CD4-positive, alpha-beta memory T cell (primary cell): ENCODE measurements at places on chromosomes 7 and 10. TPM values are rescaled to one million over a fixed set of nuclear protein-coding genes. Genes with fewer than 3 reads are reported as not detected.

DNA sequence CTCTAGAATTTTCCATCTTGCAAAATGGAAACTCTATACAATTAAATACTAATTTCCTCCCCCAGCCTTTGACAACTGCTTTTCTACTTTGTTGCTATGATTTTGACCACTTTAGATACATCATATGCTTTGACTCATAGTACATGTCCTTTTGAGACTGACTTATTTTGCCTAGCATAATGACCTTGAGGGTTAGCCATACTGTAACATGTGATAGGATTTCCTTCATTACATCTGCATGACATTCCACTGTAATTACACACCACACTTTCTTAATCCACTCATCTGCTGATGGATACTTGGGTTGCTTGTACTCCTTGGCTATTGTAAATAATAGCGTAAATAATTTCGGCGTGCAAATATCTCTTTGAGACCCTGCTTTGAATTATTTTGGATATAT is 127.7 kb downstream of the JAZF1 start:
- no peak overlapping the region for H3K4me3 ChIP-seq
- no peaks in the 10 kb centered on the region for H3K27me3 ChIP-seq
- H3K27ac ChIP-seq, result no peak overlapping the region

GRCh38 chr10:92696606-92697383 is 7.0 kb downstream of the HHEX start:
- H3K27me3 ChIP-seq, result peaks cover 20% of the 10 kb centered on the region
- H3K4me1 ChIP-seq, result peaks cover 24% of the 10 kb centered on the region
- no peaks in the 10 kb centered on the region for H3K36me3 ChIP-seq
- no peak overlapping the region for H3K27ac ChIP-seq
- H3K4me3 ChIP-seq, result no peak overlapping the region

GRCh38 chr7:29189743-29190201 is 4.8 kb upstream of the CHN2 start:
- no peaks in the 10 kb centered on the region for H3K4me1 ChIP-seq
- H3K27me3 ChIP-seq, result no peaks in the 10 kb centered on the region
- no peaks in the 10 kb centered on the region for H3K36me3 ChIP-seq
- no peak overlapping the region for H3K4me3 ChIP-seq

- no peak for DNase-seq
- H3K4me1 ChIP-seq, result no peaks in the 10 kb centered on the region
- no peaks in the 10 kb centered on the region for H3K27me3 ChIP-seq
Observed at GRCh38 chr7:41185851-41186250, 517.0 kb downstream of the INHBA start.

DNA sequence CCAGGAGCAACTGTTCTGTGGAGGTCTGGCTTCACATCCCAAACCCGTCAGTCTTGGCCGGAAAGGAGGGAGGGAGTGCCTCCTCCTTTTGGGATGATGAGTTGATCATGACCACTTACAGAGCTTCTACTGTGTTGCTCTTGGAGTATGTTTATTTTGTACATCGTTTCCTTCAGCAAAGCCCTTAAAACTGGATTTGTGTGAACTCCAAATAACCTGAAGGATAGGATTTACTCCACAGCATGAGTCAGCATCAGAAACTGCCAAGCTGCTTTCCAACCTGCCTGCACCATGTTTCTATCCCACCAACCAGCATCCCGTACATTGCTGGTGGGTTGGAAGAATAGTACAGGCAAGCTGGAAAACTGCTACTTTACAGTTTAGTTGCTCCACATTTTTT is 3.5 kb downstream of the CCDC201 start:
- H3K36me3 ChIP-seq, result no peaks in the 10 kb centered on the region
- no peak overlapping the region for H3K4me3 ChIP-seq
- DNase-seq, result no peak
- H3K27me3 ChIP-seq, result no peaks in the 10 kb centered on the region

DNA sequence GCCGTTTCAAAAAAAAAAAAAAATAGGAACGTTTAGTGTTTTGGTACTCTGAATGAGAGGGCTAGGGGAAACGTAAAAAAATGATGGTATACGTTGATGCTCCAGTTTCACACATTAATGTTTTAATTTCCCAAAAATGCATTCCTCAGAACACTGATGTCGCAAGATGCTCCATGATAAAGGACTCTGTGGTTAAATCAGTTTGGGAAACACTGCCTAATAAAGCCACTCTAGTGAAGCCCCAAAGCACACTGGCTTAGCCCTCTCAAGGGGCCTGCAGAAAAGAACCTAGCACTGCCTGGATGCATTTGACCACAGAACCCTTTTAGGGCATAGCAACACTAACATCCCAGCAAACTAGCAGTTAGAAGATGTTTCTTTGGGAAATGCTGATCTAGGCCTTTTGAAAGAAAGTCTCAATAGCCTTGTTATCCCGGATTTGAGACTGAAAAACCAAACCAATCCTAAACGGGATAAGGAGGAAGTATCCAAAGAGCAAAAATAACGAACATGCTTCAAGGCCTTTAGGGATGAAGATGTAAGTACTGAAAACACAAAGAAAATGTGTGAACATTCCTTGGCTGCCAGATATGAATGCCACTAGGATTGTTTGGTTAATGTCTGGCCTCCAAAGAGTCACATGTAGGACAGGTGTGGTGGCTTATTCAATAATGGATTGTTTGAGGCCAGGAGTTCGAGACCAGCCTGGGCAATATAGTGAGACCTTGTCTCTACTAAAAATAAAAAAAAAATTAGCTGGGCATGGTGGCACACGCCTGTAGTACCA is 11.0 kb downstream of the DLG5 start:
- H3K27ac ChIP-seq, result no peak overlapping the region
- H3K4me1 ChIP-seq, result no peaks in the 10 kb centered on the region
- DNase-seq, result no peak
- H3K36me3 ChIP-seq, result no peaks in the 10 kb centered on the region
- H3K27me3 ChIP-seq, result no peaks in the 10 kb centered on the region
- H3K4me3 ChIP-seq, result no peak overlapping the region

DNA sequence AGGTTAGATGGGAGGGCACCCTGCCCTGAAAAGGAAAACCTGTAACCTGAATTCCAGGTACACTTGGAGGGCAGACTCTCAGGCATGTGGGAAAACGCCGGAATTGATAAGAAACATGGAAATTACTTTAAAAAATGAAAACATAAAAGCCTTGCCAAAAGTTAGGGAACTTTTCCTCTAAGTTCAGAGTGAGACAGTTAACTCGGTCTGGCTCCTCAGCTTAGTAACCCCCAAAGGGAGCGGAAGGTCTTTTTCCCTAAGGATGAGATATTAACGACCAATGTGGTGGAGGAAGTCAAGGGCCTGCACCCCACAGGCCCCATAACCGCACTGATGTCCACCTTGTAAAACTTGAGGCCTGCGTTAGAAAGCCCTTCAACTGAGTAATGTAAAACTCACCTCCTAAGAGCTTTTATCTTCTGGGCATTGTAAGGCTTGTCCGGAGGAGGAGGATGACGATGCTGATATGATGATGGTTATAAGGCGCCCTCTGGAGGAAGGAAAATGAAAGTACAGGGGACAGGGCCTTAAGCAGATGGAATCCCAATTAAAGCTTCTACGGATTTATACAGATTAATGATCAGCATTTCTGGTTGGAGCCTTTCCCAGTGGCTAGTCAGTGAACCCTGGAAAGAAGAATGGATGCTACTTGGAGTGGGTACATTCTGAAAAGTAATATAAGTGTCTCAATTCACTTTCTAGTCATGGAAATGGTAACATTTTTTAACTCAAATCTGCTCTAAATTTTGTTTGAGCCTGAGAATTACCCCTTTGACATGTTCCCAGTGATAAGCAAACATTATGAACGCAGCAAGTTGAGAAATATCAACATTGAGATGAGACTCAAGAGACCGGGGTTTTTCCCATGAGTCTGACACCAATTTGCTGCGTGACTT is 694 bp downstream of the COL1A2 start:
- H3K4me3 ChIP-seq, result no peak overlapping the region
- DNase-seq, result no peak
- H3K27ac ChIP-seq, result no peak overlapping the region
- H3K27me3 ChIP-seq, result peaks cover 3% of the 10 kb centered on the region
- peaks cover 11% of the 10 kb centered on the region for H3K4me1 ChIP-seq

DNA sequence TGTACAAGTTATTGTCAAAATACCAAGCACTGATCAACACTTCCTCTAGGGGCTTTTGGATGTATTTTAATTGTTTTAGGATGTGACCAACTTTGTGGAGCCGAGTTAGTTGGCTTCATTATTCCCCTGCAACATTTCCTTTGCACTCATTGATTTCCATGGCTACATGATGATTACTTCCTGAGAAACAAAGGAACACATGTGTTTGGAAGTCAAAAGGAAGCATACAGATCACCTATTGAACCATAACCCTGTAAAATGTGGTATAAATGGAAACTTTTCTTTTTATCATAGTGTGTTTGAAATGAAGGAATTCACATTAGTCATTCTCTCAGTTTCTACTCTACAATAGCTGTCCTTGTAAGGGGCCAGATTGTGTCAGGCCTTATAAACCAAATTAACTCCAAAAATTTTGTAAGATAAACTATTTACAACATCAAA is 32.2 kb upstream of the EXOC6 start:
- no peak overlapping the region for H3K27ac ChIP-seq
- DNase-seq, result no peak
- no peaks in the 10 kb centered on the region for H3K4me1 ChIP-seq
- no peak overlapping the region for H3K4me3 ChIP-seq
- H3K27me3 ChIP-seq, result no peaks in the 10 kb centered on the region
- no peaks in the 10 kb centered on the region for H3K36me3 ChIP-seq

DNA sequence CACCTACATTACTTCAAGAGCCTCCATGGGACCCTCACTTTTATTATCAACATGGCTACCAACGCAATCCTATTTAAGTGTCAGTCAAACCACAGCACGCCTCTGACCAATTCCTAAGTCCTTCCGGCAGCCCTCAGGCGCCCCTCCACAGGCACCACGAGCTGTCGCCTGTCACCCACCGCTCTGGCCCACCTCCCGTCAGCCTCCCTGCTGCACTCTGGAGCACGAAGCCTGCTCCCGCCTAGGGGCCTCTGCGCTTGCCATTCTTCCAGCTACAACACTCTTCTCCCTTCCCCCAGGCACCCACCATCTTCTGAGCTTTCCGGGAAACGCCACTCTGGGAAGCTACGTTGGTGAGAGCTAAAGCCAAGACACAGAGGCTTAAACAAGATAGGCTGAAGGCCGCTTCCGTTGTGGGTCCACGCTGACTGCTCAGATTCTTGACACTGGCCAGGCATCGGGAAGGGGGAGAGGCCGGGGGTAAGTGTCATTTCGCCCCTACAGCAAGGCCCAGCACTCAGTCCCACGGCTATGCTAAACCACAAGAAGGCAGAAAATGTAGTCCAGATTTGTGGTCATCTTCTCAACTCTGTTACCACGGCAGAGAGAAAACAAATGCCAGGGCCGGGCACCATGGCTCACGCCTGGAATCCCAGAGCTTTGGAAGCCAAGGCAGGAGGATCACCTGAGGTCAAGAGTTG is 56.7 kb downstream of the GNA12 start:
- no peak overlapping the region for H3K4me3 ChIP-seq
- H3K27me3 ChIP-seq, result no peaks in the 10 kb centered on the region
- no peak for DNase-seq
- H3K27ac ChIP-seq, result no peak overlapping the region
- no peaks in the 10 kb centered on the region for H3K4me1 ChIP-seq

DNA sequence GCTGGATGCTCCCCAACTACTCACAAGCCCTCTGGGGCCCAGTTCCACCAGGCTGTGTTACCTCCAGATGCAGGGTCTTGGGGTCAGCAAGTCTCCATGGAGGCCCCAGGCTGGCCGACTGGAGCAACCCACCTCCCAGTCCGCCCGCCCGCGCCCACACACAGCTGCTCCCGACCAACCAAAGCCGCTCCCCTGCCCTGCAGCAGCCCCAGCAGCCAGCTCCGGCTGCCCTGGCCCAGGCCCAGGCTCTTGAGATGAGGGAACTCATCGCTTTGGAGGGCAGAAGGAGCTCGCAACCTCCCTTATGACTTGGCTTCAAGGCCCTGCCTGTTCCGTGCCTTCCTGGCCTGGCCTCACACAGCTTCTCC is 47.2 kb downstream of the LRRC20 start:
- no peaks in the 10 kb centered on the region for H3K36me3 ChIP-seq
- H3K4me3 ChIP-seq, result no peak overlapping the region
- H3K27me3 ChIP-seq, result no peaks in the 10 kb centered on the region
- H3K27ac ChIP-seq, result no peak overlapping the region
- H3K4me1 ChIP-seq, result peaks cover 25% of the 10 kb centered on the region
- DNase-seq, result no peak

DNA sequence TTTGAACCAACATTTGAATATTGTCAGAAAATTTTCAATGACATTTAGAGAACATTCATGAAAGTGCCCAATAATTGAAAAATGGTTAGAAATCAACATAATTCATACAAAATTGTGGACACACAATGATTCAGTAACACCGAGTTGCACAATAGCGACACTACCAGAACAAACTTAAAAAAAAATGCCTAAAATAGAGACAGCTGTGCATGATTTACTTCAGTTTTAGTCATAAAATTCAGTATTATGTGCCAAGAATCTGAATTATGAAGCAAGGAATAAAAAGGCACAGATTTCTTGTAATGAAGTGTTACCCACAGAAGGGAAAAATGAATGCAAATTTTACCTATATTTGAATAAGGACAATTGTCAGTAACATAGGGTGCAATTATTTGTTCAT is 396.0 kb downstream of the SEMA3D start:
- H3K27me3 ChIP-seq, result no peaks in the 10 kb centered on the region
- H3K27ac ChIP-seq, result no peak overlapping the region

DNA sequence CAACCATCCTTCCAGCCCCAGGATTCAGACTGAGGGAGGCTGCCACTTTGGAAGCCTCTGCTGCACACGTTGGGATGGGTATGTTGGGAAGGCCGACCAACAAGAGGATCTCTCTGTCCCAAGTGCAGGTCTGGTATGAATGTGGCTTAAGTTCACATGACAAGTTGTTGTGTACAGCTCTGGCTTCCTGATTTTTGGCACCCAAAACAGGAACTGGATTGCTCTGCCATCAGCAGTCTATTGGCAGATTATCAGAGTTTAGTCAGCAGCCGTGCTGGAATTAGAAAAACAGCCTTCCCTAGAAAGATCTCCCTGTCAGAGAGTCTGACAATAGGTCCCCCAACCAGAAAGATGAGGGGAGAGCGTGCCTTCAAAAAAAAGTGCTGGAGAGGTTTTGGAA is 66.9 kb downstream of the GOLGA7B start:
- peaks cover 13% of the 10 kb centered on the region for H3K4me1 ChIP-seq
- H3K27me3 ChIP-seq, result no peaks in the 10 kb centered on the region
- no peak for DNase-seq
- no peak overlapping the region for H3K4me3 ChIP-seq
- no peak overlapping the region for H3K27ac ChIP-seq

- no peak overlapping the region for H3K4me3 ChIP-seq
- H3K27ac ChIP-seq, result no peak overlapping the region
- H3K27me3 ChIP-seq, result no peaks in the 10 kb centered on the region
Observed at GRCh38 chr7:24971333-24972165, 8.4 kb downstream of the OSBPL3 start.

- H3K4me3 ChIP-seq, result no peak overlapping the region
- H3K27me3 ChIP-seq, result no peaks in the 10 kb centered on the region
Observed at GRCh38 chr10:76557366-76557765, 1080.2 kb downstream of the KCNMA1 start.

- no peaks in the 10 kb centered on the region for H3K36me3 ChIP-seq
- H3K27me3 ChIP-seq, result no peaks in the 10 kb centered on the region
- H3K27ac ChIP-seq, result no peak overlapping the region
- no peak for DNase-seq
- H3K4me3 ChIP-seq, result no peak overlapping the region
Observed at GRCh38 chr7:17902599-17902998, 37.7 kb downstream of the SNX13 start.

Gene ASIC3
- 11.6 TPM for total RNA-seq

Gene TSPAN12
- total RNA-seq, result not detected

Gene PTPN20
- total RNA-seq, result 1.0 TPM
